ENCODE measurements at places on chromosomes 6 and 20.
A peak's percentile ranks its signal among the peaks of the same experiment; 100 is the strongest.

DNA sequence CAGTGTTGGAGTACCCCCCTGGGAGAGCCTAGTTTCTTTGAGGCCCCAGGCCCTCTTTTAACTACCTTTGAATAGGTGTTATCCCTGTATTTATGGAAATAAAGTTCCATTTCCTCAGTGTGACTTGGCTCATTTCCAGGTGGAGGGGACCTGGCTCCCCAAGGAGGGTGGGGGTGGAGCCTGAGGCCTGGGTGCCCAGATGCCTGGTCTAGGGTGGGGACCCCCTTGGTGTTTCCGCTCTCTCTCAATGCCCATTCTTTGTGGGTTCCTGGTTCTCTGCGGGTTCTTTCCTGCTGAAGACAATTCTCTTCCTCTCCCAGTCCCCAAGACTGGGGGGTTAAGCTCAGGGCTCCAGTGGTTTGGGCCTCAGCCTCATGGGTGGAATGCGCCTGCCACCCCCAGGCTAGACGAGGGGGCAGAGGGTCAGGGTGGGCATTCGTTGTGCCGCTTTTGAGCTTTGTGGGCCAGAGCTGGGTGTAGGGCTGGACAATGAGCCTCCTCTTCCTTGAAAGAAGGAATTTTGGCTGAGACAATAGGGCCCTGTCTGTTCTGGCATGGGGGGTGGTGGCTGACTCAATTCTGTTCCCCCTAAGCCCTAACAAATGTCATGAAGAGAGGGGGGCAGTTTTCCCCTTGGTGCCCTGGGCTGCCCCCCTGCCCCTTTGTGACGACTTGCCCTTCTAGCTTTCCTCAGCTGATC is 686 bp upstream of the EGFL8 start:
- no peak for DNase-seq

DNA sequence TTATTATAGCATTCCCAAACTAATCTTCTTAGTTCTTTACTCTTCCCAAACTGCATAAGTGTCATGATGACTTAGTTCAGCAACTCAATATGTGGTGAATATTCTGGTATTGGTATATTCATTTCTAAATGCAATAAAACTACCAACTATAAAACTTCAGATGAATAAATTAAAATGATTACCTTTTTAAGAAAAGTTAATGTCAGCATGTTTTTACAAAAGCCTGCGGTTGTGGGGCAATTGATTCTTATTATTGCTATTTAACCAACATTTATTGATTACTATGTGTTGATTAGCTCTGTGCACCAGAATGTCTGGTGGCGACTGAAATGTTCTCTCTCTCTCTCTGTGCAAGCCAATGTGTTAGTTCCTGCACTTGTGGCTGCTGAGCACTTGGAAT is 5.0 kb upstream of the SLC22A3 start:
- no peak for DNase-seq

DNA sequence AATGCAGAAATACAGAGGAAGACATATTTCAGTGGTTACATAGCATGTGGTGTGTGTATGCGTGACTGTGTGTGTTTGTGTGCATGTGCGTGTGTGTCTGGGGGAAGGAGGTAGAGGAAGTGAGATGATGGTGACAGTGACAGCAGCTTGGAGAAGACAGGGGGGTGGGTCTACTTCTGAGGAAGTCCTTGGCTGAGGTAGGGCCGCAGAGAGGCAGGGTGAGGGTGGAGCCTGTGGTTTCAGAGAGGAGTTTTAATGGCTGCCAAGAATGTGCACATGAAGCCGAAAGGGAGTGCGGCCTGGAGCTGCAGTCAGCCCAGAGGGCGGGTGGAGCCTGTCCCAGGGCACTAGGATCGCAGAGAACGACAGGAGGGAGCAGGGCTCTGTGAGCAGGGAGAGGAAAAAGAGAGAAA is 22.7 kb upstream of the RNF24 start:
- DNase-seq, result peak; percentile 86

DNA sequence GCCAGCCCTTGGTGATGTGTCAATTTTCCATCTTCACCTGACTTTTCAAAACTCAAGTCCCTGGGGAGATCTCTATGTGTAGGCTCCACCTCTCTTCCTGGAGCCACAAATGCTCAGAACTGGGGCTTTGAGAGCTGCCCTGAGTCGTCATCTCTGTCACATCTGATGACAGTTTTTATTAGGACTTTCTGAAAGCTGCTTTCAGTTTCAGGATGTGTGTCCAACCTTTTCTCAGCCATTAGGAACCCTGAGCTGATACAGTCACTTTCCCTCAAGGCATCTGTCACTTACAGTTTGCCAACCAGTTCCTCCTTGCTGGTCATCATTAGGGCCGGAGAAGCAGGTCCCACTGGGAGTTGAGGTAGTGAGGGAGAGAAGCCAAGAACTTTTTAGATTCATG is 365.9 kb upstream of the CHD6 start:
- no peak for DNase-seq

GRCh38 chr6:133707456-133707855 is 181.5 kb upstream of the TCF21 start:
- DNase-seq, result no peak

- peak; percentile 72 for DNase-seq
These were observed 44.8 kb downstream of the FGD2 start for GRCh38 chr6:37050045-37050853.
